ENCODE measurements at places on chromosomes 2 and 18.

DNA sequence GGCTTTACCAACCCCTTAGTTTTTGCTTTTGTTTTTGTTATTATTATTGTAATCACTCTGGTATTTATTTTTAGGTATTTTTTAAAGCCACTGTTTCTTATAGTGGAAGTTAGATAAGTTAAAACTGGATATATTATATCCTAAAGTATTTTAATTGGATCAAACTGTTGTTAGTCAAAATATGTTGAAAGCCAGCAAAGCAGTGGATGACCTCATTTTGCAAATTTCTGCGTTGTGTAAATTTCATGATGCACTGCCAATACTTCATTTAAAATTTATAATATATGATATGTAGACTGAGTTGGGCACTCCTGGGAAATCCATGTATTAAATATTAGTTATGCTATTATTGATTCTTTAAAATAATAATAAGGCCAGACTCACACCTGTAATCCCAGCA lies 661.7 kb upstream of the NRXN1 start:
- DNase-seq = no peak

DNA sequence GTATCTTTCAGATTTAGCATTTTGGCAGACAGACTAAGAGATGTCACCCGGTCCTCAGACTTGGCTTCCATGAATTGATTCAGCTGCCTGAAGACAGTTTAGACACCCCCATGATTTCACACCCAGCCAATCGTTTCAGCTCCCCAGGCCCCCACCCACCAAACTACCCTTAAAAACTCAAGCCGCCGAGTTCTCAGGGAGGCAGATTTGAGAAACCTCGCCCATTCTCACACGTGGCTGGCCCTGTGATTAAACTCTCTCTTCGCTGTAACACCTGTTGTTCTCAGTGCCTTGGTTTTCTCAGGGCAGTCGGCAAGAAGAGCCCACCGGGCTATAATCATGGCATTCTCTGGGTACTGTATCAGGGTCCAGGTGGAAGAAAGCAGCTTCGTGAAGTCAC lies 35.2 kb downstream of the UXS1 start:
- DNase-seq = no peak

- DNase-seq = no peak
Observed at GRCh38 chr2:39464864-39465263, 27.8 kb upstream of the MAP4K3 start.

GRCh38 chr2:233336541-233336940 lies 17.8 kb upstream of the DGKD start:
- DNase-seq = no peak

DNA sequence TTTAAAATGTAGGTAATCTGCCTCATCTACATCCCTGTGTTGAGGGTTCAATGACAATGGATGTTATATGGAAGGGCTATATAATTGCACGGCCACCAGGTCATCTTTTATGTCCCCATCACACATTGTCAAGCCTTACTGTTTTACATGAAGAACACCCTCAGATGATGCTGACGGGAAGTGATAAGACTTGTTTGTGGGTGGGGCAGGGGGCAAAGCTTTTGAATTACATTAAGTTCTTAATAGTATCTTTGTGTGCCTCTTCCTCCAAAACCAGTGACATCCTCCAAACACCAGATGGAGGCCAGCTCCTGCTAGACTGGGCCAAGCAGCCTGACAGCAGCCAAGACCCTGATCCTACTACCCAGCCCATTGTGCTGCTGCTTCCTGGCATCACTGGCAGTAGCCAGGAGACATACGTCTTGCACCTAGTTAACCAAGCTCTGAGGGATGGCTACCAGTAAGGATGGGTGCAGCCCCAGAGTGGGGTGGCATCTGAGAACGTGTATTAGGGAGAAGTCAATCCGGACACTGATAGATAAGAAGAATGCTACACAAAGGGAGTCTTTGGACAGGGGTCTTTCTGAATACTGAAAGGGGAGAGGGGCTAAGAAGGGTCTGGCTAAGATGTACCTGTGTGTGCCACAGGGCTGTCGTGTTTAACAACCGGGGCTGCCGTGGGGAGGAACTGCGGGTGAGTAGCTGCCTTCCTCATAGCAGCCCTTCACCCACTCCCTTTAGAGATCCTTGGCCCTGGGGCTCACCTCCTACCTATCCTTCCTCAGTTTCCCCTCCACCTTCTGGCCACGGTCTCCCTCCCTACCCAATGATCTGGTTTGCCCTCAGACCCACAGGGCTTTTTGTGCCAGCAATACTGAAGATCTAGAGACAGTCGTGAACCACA lies 5.3 kb downstream of the ABHD1 start:
- no peak for DNase-seq

DNA sequence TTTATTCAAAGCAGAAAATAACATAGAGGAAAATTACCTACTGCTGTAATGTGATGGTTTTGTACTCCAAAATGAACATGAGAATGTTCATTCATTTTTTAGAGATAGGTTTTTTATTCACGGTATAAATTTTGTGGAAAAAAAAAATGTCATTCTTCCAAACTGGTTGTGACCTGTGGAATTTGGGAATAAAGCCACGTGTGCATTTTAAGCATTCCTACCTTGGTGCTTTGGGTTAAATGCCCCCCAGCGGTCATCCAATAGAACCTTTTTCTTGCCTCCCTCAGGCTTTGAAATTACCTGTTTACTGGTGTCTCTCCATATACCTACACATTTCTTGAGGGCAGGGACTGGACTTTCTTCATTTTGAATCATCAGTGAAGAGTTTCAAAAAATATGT lies 740.7 kb downstream of the DPP10 start:
- no peak for DNase-seq

DNA sequence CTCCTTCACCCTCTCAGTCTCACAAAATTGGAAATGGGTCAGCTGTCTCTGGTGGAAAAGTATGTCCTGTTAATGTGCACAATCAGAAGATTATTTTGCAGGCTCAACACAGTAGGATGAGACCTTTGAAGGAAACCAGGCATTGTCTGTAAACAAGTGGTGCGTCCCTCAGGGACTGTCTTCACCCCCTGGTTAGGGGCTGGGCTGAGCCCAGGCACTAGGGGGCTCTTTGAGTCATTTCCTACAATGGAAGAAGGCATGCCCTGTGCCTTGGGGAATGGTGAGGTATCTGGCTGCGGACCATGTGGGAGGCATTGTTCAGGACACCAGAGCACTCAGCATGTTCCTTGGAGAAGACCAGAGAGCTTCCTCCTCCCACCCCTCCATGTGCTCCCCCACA lies 26.8 kb downstream of the PKDCC start:
- no peak for DNase-seq

- DNase-seq = no peak
Observed at GRCh38 chr2:71919708-71920107, 228.0 kb downstream of the CYP26B1 start.

DNA sequence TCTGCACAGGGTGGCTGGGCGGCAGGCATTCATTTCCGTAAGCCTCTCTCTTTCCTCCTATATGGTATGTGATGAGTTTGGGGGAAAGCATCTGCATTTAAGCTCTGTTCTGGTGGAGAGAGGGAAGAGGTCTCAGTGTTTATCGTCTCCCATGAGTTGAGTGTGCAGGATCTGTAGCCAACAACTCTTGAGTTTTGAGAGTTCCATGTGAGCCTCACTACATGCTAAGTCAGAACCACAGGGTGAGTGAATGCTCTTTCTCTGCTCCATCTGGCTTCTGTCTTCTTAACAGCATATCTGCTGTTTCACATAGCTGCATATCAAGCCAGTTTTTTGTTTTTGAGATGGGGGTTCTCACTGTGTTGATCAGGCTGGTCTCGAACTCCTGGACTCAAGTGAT lies 22.7 kb downstream of the RAB31 start:
- DNase-seq = no peak

- no peak for DNase-seq
Observed at GRCh38 chr2:85675866-85676548, 8.0 kb upstream of the SFTPB start.

DNA sequence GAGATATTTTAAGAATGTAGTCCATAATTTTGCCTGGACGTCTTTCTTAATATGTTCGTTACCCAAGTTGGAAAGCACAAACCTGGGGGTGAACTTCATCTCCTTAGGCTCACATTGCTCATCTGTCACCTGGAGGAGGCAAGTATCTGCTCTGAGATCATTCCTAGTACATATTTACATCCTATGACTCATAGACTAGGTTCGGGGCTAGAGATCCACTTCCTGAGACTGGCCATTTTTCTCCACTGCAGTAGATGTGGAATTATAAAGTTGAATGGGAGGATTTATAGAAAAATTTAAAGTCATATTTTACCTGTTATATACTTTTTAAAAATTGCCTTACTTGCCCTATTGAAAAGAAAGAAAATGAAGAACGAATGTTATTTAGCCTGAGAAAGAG lies 77.5 kb upstream of the PROKR1 start:
- DNase-seq = no peak

DNA sequence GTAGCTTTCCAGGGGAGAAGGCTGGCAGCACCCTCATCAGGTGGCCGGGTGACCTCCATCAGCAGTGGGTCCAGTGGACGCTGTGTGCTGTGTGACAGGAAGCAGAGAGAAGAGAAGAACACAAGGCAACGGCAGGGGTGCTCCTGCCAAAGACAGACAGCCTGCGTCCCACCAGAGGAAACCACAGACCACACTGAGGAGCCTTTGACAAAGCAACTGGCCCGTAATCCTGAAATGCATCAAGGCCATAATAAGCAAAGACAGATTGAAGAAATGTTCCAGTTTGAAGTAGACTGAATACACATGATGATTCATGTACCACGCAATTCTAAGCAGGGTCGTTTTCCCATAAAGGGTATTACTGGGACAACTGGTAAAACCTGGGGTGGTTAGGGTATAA lies 172.4 kb downstream of the FBXO15 start:
- DNase-seq = no peak

GRCh38 chr2:165803123-165803760 lies 9.2 kb upstream of the GALNT3 start:
- no peak for DNase-seq

DNA sequence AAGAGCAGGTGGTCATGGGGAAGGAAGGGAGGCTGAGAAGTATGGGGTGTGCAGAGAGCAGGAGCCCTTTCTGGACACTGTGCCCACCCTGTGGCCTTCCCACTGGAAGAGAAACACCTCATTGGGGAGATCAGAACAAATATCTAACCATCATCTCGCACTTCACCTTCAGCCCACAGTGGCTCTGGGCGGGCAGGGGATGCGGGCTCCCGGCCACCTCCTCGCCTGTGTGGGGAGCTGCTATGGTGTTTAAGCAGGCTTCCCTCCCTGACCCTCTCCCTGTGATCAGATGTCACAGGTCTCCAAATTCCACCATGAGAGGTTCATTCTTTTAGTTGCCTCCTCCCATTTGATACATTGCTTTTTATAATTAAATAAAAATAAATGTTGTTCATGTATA lies 5.0 kb downstream of the FBLN7 start:
- DNase-seq = no peak

GRCh38 chr2:193695367-193695766 lies 1500.6 kb upstream of the TMEFF2 start:
- no peak for DNase-seq

DNA sequence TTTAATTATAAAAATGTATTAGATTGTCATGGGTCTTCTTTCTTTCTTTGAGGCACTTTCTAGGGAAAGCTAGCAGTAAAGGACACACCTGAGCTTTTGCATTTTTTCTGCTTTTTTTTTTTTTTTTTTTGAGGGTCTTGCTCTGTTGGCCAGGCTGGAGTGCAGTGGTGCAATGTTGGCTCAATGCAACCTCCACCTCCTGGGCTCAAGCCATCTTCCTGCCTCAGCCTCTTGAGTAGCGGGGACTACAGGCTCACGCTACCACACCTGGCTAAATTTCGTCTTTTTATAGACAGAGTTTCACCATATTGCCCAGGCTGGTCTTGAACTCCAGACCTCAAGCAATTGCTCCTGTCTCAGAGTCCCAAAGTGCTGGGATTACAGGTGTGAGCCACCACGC lies 40.5 kb downstream of the ROCK1 start:
- DNase-seq = no peak

GRCh38 chr2:106977717-106978116 lies 91.8 kb upstream of the ST6GAL2 start:
- DNase-seq = no peak

GRCh38 chr18:14106906-14107305 lies 25.3 kb downstream of the ZNF519 start:
- DNase-seq = no peak

- DNase-seq = no peak
Observed at GRCh38 chr2:204722207-204722606, 176.9 kb downstream of the PARD3B start.

DNA sequence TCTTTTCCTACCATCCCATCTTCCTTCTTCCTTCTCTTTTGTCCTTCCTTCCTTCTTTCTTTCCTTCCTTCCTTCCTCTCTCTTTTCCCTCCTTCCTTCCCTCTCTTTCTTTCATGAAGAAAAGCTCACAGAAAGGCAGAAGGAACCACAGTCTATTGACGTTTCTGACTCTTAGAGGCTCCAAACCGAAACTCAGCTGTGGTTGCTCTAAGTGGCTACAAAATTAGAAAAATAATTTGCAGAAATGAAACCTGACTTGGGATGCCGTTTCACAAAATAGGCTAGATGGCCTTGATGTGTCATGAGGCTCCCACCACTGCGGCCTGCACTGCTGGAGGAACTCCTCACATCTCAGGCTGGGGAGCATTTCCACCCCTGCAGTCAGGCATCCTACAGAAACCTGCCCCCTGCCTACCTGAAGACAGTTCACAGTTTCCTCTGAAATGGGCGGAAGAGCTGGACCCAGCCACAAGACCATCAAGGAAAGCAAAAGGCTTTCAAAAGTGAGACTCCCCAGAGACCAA lies 165.6 kb downstream of the SMAD7 start:
- peak; percentile 92 for DNase-seq

- no peak for DNase-seq
Observed at GRCh38 chr2:160993654-160994061, 166.6 kb upstream of the TANK start.

- no peak for DNase-seq
Observed at GRCh38 chr2:156576005-156576404, 139.8 kb downstream of the GPD2 start.

DNA sequence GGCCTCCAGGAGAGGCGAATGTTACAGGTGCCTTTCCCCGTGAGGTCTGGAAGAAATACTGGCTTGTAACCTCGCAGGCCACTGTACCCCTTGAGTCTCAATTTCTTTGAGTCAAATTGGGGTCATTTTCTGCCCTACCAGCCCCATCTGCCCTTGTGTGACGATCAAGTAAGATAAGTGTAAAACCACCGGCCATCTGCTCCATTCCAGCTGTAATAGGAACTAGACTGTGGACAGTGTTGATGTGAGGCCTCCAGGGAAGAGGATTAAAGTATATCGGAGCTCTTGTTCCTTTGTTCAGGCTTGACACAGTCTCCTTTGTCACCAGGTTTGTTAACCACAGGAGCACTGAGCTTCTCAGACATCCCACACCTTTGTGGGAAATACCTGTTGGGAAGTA lies 65.6 kb downstream of the MRPS9 start:
- DNase-seq = no peak

GRCh38 chr2:37912056-37912455 lies 13.0 kb upstream of the RMDN2 start:
- no peak for DNase-seq

DNA sequence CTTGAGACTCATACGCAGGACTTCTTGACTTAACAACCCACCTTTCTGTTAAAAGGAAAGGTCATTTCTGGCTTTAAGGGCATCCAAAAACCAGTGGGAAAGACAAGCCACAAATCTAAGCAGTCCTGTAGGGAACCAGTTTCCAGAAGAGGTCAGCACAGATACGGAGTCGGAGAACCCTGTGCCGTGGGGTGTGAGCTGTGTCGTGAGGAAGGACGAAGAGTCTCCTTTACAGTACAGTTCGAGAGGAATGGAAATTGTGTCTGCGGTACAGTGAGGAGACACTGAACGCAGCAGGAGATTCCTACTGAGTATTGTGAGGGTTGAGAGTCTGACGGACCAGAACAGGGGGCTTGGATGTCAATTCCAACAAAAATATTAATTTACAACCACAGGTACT lies 17.7 kb downstream of the SLC30A3 start:
- no peak for DNase-seq

Data from inflammatory macrophage treated with lipopolysaccharide for 1 hour (primary cell).